CD4-positive, alpha-beta memory T cell (primary cell): ENCODE measurements at places on chromosomes 3 and 15. TPM values are rescaled to one million over a fixed set of nuclear protein-coding genes. Genes with fewer than 3 reads are reported as not detected.

DNA sequence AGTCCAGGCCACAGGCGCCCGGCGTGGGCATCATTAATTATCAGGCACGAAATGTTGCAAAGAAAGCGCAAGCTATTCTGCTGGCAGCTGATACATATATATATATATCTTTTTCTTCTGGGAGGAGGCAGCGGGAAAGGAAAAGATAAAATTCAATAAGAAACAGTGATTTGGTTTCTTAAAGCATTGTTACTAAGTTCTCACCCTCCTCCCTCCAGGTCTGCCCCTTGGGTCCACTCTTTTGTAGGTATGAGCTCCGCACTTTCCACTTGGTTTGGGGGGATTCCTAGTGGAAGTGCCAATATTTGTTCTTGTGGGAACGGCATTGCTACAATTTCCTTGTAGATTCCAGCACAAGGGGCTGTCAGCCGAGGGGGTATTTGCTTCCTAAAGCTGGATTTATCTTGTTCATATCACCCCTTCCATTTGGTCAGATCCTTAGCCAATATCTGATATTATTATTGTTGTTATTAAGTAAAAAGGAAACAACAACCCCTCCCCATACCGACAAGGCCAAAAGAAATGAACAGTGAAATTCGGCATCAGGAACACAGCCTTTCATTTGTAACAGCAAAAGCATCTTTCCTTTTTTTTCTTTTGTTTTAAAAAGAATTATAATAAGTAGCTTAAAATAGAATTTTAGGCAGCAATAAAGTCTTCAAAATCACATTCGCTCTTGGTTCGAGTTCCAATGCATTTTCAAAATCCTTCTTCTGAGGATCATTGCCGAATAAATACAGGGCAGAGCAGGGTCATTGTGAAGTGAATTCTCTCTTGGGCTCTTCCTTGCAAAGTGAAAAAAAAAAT is 15.6 kb downstream of the ZIC1 start:
- H3K4me3 ChIP-seq, result no peak overlapping the region
- no peaks in the 10 kb centered on the region for H3K4me1 ChIP-seq
- no peaks in the 10 kb centered on the region for H3K36me3 ChIP-seq
- H3K27ac ChIP-seq, result no peak overlapping the region
- peaks cover 28% of the 10 kb centered on the region for H3K27me3 ChIP-seq
- no peak for DNase-seq

DNA sequence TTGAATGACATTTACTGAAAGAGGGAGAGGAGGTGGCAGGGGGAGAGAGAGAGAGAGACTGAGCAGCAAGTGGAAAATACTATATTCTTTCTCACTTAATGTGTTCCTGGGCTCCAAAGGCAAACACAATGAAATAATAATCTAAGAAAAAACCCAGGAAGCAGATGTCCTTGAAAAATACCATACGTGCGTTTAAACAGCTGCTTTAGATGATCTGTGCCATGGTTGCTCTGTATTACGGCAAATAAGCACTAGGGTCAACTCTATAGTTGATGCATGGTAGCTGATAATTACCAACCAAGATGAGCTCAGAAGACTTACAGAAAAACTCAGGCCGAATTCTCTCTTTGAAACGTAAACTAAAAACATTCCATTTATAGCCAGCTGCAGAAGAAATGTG is 410.3 kb upstream of the TBL1XR1 start:
- no peak overlapping the region for H3K4me3 ChIP-seq
- no peak for DNase-seq
- H3K27ac ChIP-seq, result no peak overlapping the region
- H3K27me3 ChIP-seq, result no peaks in the 10 kb centered on the region

Gene FAM81A
- not detected for total RNA-seq

DNA sequence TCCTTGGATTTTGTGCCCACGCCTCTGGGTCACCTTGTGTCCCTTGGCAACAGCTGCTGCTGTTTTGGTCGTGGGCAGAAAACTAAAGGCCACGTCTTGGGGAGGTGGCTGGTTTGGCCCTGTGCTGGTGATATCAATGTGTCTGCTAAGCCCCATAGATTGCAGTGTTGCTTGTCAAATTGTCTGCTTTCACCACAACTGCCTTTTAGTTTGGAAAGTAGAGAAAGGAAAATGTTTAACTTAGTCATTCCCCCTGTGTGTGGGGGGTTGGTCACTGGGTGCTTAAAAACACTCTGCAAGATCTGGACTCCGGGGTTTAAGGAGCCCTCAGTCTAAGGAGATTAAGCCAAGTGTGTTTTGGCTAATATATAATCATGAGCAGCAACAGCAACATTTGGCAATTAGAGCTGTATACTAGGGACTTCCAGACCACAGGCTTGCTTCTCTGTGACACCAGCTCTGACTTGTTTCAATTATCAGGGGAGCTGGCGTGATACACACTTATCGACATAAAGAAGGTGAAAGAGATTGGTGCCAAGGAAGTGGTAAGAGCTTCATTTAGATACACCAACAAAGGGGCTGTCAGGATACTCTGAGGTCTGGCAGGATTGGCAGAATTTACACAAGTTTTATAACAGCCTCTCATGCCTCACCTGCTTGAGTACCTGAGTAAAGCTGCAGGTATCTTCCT is 3.5 kb downstream of the SMAD3 start:
- H3K36me3 ChIP-seq, result peaks cover 4% of the 10 kb centered on the region
- DNase-seq, result peak; percentile 33

GRCh38 chr15:57085267-57085666 is 166.8 kb downstream of the TCF12 start:
- no peak for DNase-seq
- H3K4me1 ChIP-seq, result peaks cover 10% of the 10 kb centered on the region
- no peaks in the 10 kb centered on the region for H3K27me3 ChIP-seq
- no peak overlapping the region for H3K27ac ChIP-seq

DNA sequence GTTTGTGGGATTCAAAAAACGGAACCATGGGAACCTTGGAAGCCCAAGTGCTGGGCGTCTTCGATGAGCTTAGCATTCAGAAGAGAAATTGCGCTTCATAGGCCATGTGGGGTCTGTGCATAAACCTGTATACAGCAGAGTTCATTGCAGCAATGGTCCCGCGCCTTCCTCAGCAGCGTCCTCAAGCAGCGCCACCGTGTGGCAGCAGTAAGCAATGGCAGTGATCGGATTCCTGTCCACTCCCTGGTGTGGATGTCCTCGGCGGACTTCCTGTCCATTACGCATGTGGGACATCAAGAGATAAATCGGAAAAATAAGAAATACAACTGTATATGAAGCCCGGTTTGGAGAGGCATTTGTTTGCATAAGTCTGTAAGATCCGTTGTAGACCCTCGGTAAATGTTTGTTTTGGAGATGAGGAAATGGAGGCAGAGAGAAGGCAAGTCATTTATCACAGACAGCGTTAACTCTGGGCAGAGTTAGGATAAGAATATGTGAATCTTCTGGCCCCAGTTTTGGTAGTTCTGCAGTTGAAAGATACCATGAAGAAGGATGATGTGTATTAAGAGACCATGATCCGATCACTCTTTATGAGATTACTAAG is 57.7 kb downstream of the CNTN4 start:
- DNase-seq, result no peak
- no peaks in the 10 kb centered on the region for H3K27me3 ChIP-seq
- H3K36me3 ChIP-seq, result no peaks in the 10 kb centered on the region

Gene IGSF11
- total RNA-seq, result 0.22 TPM

GRCh38 chr15:29765898-29766527 is 56.3 kb downstream of the TJP1 start:
- H3K4me1 ChIP-seq, result no peaks in the 10 kb centered on the region
- no peak overlapping the region for H3K27ac ChIP-seq
- no peak for DNase-seq
- no peaks in the 10 kb centered on the region for H3K36me3 ChIP-seq
- no peaks in the 10 kb centered on the region for H3K27me3 ChIP-seq
- H3K4me3 ChIP-seq, result no peak overlapping the region

DNA sequence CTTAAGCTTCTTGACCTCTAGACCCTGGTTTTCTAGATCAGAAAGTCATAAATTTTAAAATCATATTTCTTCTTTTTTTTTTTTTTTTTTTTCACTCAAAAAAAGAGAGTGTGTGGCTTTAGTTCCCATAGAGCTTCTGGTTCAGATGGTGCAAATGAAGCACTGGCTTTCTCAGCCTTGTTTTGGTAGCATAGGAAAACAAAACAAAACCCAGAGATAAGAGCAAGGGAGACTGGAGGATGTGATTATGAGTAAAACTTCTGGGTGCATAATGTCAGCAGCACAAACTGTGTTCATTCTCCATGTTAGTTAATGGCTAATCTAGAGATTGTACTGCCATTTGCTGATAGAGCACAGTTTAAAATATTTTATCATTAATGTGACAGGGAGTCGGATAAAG is 55.4 kb downstream of the RARB start:
- no peak overlapping the region for H3K27ac ChIP-seq
- H3K4me1 ChIP-seq, result no peaks in the 10 kb centered on the region
- H3K4me3 ChIP-seq, result no peak overlapping the region
- DNase-seq, result no peak
- H3K27me3 ChIP-seq, result no peaks in the 10 kb centered on the region

DNA sequence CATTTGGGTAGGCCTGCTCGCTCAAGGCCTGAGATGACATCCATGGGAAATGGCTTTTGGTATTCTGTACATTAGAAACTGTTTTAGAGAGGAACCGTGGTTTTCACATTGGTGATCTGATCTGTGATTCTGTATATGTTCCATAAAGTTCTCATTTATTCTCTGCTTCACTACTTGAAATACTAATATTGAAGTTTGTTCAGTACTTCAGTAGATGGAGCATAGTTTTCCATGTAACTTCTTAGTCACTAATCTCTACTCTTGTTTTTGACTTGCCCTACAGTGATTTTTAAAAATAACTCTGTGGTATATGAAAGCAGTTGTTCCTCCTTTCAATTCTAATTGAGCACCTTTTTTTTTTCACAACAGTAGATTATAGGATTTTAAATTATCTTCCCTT is 66.5 kb downstream of the MBNL1 start:
- H3K4me1 ChIP-seq, result peaks cover 95% of the 10 kb centered on the region
- H3K36me3 ChIP-seq, result peaks cover 11% of the 10 kb centered on the region
- no peak overlapping the region for H3K4me3 ChIP-seq
- no peak for DNase-seq

GRCh38 chr15:41337047-41337446 is 4.4 kb downstream of the NUSAP1 start:
- no peak overlapping the region for H3K4me3 ChIP-seq
- peaks cover 28% of the 10 kb centered on the region for H3K4me1 ChIP-seq
- DNase-seq, result no peak
- H3K27ac ChIP-seq, result no peak overlapping the region

- no peaks in the 10 kb centered on the region for H3K27me3 ChIP-seq
- H3K4me3 ChIP-seq, result no peak overlapping the region
- no peaks in the 10 kb centered on the region for H3K4me1 ChIP-seq
- no peaks in the 10 kb centered on the region for H3K36me3 ChIP-seq
- no peak for DNase-seq
Observed at GRCh38 chr3:171774521-171774920, 35.8 kb downstream of the PLD1 start.

DNA sequence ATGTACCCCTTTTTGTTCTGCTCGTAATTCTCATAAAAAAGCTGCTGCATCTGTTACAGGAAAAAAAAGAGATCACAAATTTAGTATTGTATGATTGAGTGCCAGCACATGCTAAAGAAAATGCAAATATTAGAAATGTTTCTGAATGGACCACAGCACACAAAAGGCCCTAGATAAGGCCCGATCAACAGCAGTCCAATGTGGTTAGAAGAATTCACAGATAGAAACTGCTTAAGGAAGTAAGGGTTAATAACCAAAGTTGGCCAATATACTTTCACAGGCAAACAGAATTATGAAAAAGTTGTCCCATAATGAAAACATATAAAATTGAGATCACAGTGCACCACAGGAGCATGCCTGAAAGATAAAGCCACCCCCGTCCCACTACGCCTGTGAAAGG is 72.9 kb downstream of the CHSY1 start:
- DNase-seq, result no peak
- H3K27me3 ChIP-seq, result no peaks in the 10 kb centered on the region
- no peak overlapping the region for H3K27ac ChIP-seq
- no peaks in the 10 kb centered on the region for H3K36me3 ChIP-seq

Gene THBS1
- total RNA-seq, result 7.6 TPM

DNA sequence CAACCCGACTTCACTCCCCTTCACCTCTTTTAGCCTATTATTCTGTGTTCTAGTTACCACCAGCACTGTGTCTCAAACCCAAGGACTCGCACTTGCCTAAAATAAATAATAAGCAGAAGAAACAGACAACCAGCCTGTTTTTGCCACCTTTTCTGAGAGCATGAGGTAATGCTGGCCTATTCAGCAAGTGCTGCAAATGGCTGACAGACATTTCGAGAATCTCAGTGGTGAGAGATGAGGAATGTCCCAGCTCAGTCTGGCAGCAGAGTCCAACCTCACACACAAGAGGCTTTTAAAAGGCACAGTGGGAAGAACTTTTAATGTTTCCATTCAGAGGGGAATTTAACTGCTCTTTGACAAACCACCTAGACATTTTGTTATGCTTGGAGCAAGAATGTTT is 143.3 kb upstream of the GMNC start:
- no peak overlapping the region for H3K27ac ChIP-seq
- H3K4me3 ChIP-seq, result no peak overlapping the region
- no peaks in the 10 kb centered on the region for H3K27me3 ChIP-seq
- no peaks in the 10 kb centered on the region for H3K4me1 ChIP-seq

Gene TIPARP
- 108 TPM for total RNA-seq

Gene ECE2
- not detected for total RNA-seq

DNA sequence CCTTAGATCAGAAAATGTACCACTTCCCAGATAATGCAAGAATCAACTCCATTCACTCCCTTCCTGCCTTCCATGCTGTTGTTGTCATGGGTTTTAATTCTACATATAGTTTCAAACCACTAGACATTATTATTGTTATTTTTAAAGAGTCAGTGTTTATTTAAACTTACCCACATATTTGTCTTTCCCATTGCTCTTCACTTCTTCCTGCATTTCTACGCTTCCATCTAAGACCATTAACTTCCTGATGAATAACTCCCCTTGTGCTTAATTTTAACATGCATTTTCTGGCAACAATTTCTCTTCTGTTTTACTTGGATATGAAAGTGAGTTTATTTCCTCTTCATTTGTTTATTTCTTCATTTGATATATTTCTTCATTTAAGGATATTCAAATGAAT is 127.1 kb upstream of the FHIT start:
- H3K4me1 ChIP-seq, result no peaks in the 10 kb centered on the region
- H3K4me3 ChIP-seq, result no peak overlapping the region
- H3K36me3 ChIP-seq, result no peaks in the 10 kb centered on the region
- no peaks in the 10 kb centered on the region for H3K27me3 ChIP-seq
- no peak overlapping the region for H3K27ac ChIP-seq
- no peak for DNase-seq

Gene CATSPER2
- 11.4 TPM for total RNA-seq

Gene RPL14
- total RNA-seq, result 2,785 TPM

DNA sequence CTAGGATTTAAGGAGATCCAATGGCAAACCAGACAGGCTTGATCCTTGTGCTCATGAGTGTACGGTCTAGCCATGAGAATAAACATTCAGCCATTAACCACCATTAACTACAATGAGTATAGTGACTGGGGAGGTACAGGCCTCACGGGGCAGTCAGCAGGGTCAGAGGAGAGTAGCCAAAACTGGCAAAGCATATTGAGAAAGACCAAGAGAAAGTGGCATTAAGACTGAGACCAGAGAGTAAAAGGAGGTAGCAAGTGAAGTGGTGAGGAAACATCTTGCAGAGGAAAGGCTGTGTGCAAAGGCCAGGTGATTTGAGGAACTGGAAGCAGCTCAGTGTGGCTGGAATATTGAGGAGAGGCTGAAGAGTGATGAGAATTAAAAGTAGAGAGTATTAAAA is 407.2 kb upstream of the LMCD1 start:
- H3K27me3 ChIP-seq, result no peaks in the 10 kb centered on the region
- no peaks in the 10 kb centered on the region for H3K4me1 ChIP-seq
- no peaks in the 10 kb centered on the region for H3K36me3 ChIP-seq
- no peak overlapping the region for H3K27ac ChIP-seq
- no peak overlapping the region for H3K4me3 ChIP-seq

GRCh38 chr3:186239321-186239720 is 122.7 kb downstream of the DGKG start:
- no peaks in the 10 kb centered on the region for H3K4me1 ChIP-seq
- H3K36me3 ChIP-seq, result no peaks in the 10 kb centered on the region
- no peaks in the 10 kb centered on the region for H3K27me3 ChIP-seq
- no peak overlapping the region for H3K27ac ChIP-seq

Gene TMEM212
- total RNA-seq, result not detected
